ENCODE measurements at places on chromosomes 11 and 22. TPM values are rescaled to one million over a fixed set of nuclear protein-coding genes. Genes with fewer than 3 reads are reported as not detected.

The SCN4B gene
- 3.5 TPM for total RNA-seq

DNA sequence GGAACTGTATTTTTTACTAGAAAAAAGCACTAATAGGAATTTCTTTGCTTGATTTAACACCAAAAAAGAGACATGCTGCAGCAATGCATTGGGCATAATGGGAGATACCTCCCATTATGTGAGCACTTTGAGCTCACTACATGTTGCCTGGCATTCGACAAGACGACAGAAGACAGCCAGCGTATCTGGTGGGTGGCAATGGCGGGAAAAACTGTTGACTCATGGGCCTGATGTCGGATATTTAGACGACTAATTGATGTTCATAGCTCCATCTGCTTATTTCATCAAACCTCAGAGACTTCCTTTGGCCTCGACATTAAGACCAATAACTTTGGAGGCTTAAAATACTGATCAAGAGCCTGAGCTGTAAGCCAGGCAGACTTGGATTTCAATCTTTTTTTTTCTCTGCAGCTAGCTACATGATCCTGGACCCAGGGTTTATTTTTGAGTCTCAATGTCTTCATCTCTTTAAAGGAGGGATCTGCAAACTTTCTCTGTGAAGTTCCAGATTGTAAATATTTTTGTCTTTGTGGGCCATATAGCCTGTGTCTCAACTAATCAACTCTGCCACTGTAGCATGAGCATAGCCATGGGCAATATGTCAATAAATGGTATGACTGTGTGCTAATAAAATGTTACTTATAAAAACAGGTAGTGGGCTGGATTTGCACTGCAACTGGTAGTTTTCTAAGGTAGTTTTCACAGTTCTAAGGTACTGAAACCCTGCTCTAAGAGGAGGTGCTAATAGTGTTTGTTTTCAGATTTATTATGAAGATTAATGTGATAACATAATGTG is 375.1 kb downstream of the METTL15 start:
- no peak overlapping the region for H3K27ac ChIP-seq
- H3K36me3 ChIP-seq = no peaks in the 10 kb centered on the region
- H3K4me3 ChIP-seq = no peak overlapping the region
- DNase-seq = no peak
- no peaks in the 10 kb centered on the region for H3K4me1 ChIP-seq

DNA sequence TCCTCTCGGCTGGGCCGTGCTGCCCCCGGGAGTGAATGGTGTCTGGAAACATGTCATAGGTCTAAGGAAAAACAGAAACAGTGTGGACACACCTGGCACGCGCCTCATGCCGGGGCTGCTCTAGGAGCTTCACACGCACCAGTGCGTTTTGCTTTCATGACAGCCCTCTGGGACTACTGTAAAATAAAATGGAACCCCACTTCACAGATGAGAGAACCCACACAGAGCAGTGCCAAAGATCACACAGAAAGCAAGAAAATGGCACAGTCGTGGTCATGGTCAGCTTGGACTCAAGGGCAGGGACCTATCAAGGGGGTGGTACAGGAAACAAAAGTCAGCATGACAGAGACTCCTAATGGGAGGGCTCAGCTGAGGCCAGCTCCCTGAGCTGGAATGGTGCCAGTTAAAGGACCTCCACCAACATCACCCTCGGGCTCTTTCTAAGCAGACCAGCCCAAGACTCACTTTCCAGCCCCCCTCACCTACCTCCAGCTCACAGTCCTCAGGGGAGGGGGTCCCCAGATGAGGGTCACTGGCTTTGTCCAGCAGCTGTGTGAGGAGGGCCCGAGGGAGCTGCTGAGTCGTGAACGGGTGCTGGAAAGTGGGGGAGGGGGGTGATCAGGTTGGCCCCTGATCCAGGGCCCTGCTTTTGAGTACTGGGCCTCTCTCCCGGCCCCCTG is 3.3 kb downstream of the MAP4K2 start:
- H3K4me1 ChIP-seq = no peaks in the 10 kb centered on the region
- peak; percentile 40 for DNase-seq
- no peaks in the 10 kb centered on the region for H3K27me3 ChIP-seq
- H3K27ac ChIP-seq = no peak overlapping the region
- no peak overlapping the region for H3K4me3 ChIP-seq

DNA sequence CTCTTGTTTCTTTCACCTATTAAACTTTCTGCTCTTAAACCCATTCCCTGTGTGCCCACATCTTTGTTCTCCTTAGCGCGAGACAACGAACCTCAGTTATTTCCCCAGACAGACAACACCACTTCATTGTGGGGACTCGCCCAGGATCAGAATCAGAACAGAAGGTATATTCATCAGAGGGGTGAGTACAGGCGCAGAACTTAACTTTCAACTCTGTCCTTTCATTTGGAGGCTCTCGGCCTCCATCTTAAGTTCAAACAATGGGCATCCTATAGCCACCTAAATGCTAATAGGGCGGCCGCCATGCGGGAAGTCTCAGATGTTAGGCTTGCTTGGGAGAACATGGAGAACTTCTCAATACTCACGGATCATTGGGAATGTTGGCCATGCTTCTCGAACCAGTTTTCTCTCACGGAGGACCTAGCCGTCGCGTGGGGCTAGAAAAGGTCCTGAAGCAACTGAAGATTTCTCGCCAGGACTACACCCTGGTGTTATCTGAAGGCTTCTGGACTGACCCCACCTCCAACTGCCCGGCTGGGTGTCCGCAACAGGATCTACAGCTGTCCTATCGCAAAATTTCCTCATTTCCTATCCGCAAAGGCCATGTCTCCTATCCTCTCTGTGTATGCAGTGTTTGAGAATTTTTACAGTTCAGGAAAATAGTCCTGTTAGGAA is 13.4 kb upstream of the HYLS1 start:
- no peak overlapping the region for H3K27ac ChIP-seq
- no peaks in the 10 kb centered on the region for H3K36me3 ChIP-seq
- no peaks in the 10 kb centered on the region for H3K27me3 ChIP-seq
- H3K4me1 ChIP-seq = no peaks in the 10 kb centered on the region

DNA sequence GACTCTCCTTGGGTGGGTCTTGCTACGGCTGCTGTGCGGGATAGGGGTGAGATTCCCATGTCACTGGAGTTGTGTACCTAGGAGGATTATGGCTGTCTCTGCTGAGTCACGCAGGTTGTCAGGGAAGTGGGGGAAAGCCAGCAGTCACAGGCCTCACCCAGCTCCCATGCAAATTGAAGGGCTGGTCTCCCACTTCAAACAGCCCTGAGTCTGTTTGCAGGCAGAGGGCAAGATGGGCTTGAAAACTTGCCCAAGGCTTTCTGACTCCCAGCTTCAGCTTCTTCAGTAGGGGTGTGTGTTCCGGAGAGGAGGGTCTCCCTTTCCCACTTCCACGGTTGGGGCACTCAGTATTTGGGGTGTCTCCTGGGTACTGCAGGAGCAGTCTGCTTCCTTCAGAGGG is 10.9 kb upstream of the SC5D start:
- no peaks in the 10 kb centered on the region for H3K36me3 ChIP-seq
- no peak overlapping the region for H3K27ac ChIP-seq
- H3K27me3 ChIP-seq = no peaks in the 10 kb centered on the region
- H3K4me1 ChIP-seq = no peaks in the 10 kb centered on the region
- no peak overlapping the region for H3K4me3 ChIP-seq

All from kidney (tissue), 22 donors.